ENCODE measurements at places on chromosomes 11 and 22.

- no peak for DNase-seq
These were observed 172.0 kb upstream of the NTM start for GRCh38 chr11:131198161-131199014.

- DNase-seq, result no peak
These were observed 38.6 kb downstream of the TMEM135 start for GRCh38 chr11:87076260-87076783.

DNA sequence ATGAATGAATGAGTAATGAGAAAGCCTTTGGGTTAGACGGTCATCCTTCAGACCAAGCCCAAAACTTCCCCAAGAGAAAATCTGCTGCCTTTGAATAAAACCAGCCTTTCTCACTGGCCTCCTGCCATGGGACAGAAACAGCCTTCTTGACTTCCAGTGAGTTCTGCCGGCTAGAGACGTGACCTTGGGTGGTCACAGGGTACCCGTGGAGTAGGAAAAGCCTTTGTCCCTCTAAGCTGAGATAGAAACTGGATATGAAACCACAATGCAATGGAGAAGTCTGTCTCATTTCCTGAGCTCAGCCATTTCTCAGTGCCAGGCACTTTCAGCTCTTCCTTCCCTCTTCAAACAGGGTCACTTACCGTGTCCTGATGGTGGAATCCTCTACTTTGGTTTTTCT, 21.2 kb upstream of the YWHAH start:
- DNase-seq, result peak; percentile 28

DNA sequence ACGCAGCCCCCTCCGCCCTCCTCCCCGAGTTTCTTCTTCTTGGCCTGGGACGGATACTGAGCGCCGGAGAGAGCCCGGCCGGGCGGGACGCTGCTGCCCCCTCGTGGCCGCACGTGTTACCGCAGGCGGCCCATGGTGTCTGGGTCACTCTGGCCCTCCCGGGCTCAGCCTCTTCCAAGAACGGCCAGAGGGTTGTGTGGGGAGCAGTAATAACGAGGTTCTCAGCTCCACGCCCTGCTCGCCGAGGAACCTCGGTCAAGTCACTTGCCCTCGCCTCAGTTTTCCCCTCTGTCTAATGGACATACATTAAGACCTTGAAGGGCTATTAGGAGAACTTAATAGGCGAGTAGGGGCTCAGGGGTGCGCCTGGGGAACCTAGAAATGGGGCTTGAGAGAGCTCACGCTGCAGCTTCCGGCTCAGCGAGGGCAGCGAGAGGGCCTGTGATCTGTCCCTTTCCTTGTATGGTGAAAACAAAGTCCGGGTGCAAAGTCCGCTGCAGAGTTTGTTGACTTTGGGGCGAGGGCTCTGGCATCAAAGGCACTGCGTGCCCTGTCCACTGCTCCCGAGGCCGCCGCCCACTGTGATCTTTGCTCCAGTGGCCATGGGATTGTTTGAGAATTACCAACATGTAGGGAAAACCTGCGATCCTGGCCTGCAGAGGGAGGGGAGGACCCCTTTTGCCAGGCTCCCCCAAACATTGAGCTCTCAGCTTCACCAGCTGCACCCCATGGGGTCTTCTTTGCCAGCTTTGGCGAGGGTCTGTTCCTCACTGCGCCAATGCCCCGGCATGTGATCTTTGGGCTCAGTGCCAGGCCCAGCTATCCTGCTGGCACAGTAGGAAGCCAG, 14.4 kb upstream of the LRP5 start:
- DNase-seq, result peak; percentile 83

GRCh38 chr11:131370090-131370751, at the start of gene NTM:
TSS of gene NTM (plus strand) at chr11:131370615.
- DNase-seq, result no peak

DNA sequence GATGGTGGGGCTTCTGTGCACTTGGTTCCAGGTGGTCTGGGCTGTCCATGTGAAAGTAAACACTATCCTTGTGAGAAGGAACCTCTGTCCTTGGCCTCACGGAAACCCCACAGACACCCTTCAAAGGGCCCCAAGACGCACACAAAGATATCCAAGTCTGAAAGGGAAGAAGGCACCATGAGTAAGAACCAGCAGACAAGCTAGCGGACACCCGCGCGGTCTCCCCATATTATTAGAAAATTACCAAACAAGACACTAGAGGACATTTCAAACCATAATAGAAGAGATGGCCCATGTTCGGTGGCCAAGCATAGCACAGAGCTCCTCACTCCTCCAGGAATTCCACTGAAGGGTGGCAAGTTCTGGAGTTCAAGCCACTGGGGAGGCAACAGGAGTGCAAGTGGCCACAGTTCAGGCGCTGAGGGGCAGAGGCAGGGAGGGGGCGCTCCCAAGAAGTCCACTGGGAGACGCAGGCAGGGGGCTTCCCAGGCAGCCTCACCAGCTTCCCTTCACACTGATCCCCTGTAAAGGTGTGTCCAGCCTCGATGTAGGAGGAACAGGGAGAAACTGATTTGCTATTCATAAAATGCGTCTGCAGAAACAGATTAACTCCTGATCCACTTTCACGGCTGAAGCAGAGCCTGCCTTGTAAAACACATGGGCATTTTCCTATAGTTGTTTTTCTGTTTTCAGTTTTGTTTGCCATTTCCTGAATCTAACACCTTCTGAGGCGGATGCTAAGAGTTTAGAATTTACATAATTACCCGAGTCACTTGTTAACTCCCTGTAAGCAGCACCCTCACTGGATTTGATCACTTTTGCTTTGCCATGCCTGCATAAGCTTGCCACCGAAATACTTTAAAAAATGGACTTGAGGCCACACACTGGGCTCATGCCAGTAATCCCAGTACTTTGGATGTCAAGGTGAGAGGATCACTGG, 9.1 kb upstream of the PPARA start:
- no peak for DNase-seq

DNA sequence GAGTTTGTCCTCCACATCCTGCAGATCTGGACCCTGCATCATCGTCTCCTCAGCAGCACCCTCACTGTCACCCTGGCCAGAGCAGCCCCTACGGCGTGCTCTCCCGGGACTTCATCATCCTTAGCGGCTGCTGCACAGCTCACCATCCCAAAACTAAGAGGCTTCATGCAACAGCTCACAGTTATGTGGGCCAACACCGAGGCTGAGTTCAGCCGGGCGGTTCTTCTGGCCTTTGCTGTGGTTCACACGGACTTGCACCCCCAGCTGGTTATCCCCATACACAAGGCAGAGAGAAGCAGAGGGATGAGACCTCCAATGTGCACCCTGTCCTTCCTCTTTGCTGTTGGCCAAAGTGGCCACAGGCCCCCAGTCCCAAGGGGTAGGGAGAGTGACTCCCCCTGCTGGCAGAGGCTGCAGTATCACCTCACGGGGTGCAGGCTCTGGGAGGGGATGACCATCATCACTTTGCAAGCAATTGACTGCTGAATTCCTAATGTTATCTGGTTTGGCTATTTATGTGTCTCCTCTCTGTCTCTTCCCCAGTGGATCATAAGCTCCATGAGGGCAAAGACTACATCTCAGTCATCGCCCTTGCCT, 276.8 kb downstream of the BRD1 start:
- no peak for DNase-seq

DNA sequence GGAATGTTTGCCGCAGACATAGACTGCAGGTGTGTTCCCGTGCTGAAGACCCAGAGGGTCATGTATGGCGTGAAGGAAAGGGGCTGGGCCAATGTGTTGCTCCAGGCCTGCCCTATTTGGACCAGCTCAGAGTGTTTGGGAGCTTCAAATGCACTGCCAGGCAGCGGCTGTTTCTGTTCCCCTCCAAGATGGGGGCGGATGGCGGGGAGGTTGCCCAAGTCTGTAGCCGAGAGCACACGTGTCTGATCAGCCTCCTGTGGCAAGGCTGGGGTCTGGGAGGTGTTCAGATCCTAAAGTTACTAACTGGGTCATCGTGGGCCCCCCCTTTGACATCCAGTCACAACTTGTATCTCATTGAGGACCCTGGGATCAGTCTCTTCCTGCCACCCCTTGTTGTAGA, 45.5 kb downstream of the CACNA1I start:
- no peak for DNase-seq

- no peak for DNase-seq
These were observed 2.9 kb downstream of the INPP5J start for GRCh38 chr22:31125521-31126117.

DNA sequence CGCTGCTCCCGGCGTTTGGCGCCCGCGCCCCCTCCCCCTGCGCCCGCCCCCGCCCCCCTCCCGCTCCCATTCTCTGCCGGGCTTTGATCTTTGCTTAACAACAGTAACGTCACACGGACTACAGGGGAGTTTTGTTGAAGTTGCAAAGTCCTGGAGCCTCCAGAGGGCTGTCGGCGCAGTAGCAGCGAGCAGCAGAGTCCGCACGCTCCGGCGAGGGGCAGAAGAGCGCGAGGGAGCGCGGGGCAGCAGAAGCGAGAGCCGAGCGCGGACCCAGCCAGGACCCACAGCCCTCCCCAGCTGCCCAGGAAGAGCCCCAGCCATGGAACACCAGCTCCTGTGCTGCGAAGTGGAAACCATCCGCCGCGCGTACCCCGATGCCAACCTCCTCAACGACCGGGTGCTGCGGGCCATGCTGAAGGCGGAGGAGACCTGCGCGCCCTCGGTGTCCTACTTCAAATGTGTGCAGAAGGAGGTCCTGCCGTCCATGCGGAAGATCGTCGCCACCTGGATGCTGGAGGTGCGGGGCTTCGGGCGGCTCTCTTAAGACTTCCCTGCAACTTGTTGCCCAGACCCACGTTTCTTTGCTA, at the start of gene CCND1:
TSS of gene CCND1 (plus strand) at position 162 of the 587 bp plus-strand sequence. CDS start at position 320, 158 bp downstream.
- peak; percentile 32 for DNase-seq

GRCh38 chr22:42873356-42873755, 16.3 kb upstream of the ARFGAP3 start:
- no peak for DNase-seq

DNA sequence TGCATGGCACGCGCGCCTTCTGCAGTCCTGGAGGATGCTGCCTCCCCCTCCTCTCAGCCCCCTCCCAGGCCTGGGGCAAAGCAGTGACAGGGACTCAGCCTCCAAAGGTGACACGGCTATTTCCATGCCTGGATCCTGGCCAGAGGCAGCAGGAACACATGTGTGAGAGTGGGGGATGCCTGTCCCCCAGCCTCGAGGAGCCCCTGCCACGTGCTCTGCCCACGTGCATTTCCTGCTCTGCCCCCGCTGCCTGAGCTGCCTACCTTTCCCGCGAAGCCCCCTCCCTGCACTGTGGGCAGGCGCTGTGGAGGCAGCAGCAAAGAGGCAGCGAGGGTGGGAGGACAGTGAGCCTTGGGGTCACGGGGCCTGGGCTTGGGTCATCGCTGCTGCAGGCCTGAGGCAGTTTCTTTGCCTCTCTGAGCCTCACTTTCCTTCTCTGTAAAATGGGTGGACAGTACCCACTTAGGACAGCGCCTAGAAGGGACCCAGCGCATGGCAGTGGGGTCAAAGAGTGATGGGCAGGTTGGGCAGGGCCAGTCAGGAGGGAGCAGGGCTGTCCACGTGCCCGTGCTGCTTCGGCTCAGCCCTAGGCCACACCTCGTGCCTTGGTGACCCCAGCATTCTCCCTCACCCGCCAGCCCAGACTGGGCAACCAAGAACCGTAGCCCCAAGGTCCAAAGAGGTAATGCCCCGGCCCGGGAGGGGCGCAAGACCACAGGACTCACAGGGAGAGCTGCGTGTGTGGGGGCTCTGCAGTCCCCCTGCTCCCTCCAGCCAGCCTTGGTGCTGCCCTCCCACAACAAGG, 48.6 kb downstream of the FLRT1 start:
- no peak for DNase-seq

- DNase-seq, result no peak
These were observed 687.2 kb downstream of the OPCML start for GRCh38 chr11:132844956-132845696.

DNA sequence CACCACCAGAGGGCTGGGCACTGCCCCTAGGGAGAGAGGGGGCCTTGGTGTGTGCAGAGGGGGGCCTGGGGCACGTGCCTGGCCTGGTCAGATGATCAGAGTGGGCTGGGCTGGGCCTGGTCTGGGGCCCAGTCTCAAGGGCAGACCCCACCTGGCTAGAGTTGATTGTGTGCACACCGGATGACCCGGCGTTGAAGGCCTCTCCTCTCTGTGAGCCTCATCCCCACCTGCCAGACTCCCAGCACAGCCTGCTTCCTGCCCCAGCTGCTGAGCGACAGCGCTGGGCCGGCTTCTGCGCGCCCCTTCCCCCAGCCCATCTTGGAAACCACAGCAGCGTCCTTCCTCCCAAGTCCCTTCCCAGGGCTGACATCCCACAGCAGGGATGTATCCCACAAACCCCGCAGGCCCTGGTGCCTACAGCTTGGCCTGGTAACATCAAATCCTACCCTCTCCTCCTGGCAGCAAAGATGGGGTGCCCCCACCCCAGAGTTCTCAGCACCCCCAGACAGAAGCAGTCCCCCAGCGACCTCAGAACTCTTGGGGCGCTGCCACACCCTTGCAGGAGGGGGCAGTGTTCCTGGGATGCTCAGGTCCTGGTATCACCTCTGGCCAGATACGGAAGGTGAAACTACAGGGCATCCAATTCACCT, 11.0 kb upstream of the TSSC4 start:
- no peak for DNase-seq

DNA sequence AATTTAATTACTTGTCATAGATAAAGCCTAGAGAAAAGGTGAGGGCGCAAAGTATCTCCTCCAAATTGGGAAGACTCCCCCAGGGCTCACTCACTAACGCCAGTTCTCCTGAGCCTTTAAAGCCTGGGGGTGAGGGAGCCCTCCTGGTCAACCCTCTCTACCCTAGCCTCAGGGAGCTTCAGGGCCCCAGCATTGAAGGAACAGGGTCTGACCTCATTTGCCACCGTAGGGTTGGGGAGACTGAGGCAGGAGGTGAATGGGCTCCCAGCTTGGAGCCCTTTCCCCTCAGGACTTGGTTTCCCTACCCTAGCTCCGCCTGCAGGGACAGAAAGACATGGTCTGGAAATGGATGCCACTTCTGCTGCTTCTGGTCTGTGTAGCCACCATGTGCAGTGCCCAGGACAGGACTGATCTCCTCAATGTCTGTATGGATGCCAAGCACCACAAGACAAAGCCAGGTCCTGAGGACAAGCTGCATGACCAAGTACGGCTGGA, 1.7 kb downstream of the FOLR2 start:
- DNase-seq, result no peak

GRCh38 chr11:10379871-10380568, 75.0 kb upstream of the AMPD3 start:
- DNase-seq, result peak; percentile 51

All from trophoblast cell (in vitro differentiated cells and primary cell).